ENCODE measurements at places on chromosomes 12 and 14.

DNA sequence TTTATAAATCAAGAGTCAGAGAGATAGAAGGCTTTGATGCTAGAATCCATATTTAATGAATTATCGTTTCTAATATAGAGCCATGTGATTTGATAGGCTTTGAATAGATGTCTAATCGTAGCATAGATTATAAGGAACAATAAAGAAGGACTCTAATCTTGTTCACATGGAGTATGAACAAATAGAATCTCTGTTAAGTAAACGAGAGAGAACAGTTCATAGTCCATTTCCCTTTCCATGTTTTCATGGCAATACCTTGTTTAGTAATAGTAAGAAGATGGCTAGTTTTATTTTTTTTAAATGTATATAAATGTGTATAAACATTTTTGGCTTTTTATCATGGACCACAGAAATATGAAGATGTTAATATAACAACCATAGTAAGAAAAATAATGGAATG is 32.3 kb upstream of the RAD51AP1 start:
- no peak for DNase-seq

DNA sequence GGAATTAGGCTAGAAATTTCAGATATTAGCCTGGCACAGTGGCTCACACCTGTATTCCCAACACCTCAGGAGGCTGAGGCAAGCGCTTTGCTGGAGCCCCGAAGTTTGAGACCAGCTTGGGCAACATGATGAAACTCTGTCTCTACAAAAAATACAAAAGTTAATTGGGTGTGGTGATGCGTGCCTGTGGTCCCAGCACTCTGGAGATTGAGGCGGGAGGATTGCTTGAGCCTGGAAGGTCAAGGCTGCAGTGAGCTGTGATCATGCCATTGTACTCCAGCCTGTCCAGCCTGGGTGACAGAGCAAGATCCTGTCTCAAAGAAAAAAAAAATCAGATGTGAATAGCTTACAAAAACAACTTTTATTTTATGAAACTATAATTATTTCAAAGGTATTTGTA is 15.1 kb downstream of the FRMD6 start:
- DNase-seq = no peak

GRCh38 chr14:98791661-98792060 is 480.3 kb downstream of the BCL11B start:
- no peak for DNase-seq

DNA sequence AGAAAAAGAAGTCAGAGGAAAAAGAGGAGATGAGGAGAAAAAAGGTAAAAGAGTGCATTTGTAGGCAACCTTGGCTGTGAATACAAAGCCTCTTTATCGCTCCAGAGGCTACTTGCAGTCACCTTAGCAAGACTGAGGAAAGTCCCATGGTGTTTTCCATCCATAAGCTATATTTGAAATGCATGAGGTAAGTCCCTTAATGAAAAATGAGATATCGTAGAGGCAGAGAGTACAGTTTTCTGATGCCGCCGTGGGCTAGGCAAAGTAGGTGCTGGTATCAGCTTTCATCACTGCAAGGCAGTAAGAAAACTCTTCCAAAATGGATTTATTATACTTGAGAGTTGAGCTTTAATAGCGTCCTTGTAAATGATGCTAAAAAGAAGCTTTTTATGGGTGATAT is 186.8 kb downstream of the ASCL1 start:
- no peak for DNase-seq

- DNase-seq = no peak
These were observed 50.1 kb downstream of the ACTN1 start for GRCh38 chr14:68928770-68929550.

GRCh38 chr14:88503754-88504406 is 50.9 kb downstream of the PTPN21 start:
- DNase-seq = no peak

GRCh38 chr12:53098354-53098981 is 1.0 kb downstream of the IGFBP6 start:
- DNase-seq = peak; percentile 59

GRCh38 chr12:57845478-57846284 is 848 bp downstream of the CTDSP2 start:
- peak; percentile 73 for DNase-seq

DNA sequence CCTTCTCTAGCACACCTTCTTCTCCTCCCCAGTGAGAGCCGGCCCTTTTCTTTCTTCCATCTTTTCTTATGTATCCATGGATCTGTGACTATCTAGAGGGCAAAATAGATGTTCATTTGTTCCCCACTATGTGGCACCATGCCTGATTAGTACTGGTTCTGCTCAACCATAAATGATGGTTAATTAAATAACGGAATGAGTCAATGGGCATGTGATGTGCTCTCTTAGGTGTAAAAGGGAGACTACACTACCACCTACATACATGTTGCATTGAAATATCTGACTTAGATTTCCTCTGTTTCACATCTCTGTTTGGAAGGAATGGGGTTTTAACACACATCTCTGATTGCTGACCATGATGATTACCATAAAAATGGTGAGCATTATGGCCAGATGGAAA is 116.5 kb downstream of the BTG1 start:
- no peak for DNase-seq

GRCh38 chr14:59376686-59377085 is 88.5 kb downstream of the GPR135 start:
- no peak for DNase-seq

- DNase-seq = no peak
These were observed 46.0 kb upstream of the ISM2 start for GRCh38 chr14:77544571-77544970.

DNA sequence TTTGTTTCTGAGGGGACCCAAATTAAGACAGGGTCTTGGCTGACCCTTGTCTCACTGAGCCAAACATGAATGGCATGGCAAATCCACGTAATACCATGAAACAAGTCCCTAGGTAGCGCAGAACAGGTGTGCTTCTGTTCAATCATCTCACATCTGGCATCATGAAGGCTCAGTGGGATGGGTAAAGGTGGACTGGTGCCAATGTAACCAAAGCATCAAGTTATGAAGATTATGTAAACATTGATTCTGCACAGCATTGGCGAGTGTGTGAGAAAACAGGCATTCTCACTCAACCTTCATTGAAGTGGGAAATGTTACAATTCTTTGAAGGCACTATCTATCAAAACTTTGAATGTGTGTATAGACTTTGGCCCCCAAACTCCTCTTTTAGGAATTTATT is 41.9 kb downstream of the PTGER2 start:
- no peak for DNase-seq

DNA sequence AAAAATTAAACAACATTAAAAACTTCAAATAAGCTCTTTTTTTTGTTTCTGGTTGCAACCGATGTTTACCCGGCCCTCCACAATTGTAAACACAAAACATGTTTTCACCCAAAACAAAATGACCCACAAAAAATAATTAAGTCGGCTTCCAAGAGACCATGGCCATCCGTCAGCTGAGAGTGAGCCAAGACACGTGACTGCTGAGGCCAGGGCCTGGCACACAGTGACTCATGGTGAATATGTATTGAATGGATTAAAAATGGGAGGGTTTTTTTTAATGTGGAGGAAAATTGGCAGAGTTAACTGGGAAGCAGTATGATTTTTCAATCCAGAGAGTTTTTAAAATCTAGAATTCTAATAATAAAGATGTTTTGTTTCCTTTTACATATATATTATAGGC is 13.8 kb upstream of the CPNE8 start:
- no peak for DNase-seq

DNA sequence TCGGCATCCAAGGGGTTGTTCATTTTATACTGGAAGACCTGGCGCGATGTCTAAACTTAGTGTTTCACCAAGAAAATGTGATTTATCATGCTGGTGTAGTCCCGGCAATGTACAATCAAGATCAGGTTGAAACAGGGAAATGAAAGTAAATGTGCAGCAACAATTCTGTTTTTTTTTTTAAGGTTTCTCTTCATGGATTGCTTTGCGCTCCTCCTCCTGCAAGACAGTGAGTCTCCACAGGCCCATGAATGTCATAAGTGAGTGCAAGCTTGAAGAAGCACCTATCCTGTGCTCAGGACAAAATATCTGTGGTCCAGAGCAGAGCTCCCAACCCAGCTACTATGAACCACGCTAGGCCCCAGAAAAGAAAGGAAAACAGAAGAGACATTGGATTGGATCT is 143.4 kb downstream of the KCNK10 start:
- DNase-seq = no peak

- DNase-seq = no peak
These were observed 172.7 kb downstream of the ANO6 start for GRCh38 chr12:45388545-45388944.

GRCh38 chr14:55386037-55386808 is 25.4 kb downstream of the ATG14 start:
- no peak for DNase-seq

- no peak for DNase-seq
These were observed 3.7 kb downstream of the SUSD6 start for GRCh38 chr14:69615121-69615495.

DNA sequence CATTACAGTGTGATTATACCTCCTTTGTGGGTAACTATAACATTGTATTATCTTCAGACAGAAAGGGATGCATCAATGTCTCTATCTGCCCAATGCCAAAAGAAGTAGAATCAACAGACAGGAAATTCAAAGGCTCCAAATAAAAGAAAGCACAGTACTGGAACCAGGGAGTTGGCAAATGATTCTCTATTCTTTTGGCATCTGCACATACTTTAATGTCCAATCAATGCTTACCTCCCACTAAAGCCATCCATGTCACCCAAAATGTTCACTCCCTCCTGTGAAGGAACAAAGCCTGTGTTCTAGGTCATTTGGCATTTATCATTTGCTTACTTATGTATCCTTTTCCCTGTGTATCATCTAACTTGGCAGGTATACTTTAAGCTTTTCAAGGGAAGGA is 36.7 kb downstream of the KIF21A start:
- no peak for DNase-seq

DNA sequence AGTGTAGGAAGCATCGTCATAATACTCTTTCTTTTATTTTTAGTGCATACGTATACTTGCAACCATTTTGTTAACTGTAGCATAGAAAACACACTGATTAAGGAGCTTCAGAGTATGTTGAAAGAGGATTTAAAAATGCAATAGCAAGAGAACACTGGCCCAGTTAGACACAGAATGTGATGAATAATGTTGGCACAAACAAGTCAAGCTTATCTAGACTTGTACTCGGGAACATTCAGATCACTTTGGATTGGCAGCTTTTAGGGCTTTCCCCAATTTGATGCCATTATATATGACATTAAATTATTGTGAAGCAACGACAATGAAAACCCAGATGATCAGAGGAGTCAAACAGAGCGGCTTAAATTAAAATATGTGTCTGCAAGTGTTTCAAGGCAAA is 468.1 kb downstream of the PRKD1 start:
- no peak for DNase-seq

- no peak for DNase-seq
These were observed 28.1 kb downstream of the BTBD7 start for GRCh38 chr14:93304771-93305170.

GRCh38 chr14:103087343-103087835 is 3.4 kb downstream of the LBHD2 start:
- DNase-seq = no peak

DNA sequence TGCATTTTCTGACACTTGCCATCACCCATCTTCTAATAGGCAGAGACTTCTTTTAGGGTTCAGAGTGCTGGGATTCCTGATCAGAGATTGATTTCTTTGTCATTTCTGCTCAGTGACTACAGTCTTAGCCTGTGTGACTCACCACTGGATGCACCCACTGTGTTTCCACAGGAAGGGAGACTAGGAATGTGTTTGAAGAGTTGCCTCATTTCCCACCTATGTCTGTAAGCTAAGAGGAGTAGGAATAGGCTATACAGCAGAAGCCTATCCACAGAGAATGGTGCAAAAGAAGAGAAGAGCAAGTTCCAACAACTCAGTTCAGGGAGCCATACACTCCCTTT is 60.2 kb upstream of the ACTN1 start:
- DNase-seq = no peak

DNA sequence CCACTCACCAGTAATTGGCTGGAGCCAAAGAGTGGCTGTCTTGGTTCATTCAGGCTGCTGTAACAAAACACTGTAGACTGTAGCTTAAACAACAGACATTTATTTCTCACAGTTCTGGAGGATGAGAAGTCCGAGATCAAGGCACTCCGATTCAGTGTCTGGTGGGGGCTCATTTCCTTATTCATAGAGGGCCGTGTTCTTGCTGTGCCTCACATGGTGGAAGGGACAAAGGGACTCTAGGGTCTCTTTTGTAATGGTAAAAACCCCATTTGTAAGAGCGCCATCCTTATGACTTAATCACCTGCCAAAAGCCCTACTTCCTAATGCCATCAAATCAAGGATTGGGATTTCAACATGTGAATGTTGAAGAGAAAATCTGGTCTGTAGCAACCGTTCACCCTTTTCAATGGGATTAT is 34.7 kb upstream of the CDKN3 start:
- no peak for DNase-seq

DNA sequence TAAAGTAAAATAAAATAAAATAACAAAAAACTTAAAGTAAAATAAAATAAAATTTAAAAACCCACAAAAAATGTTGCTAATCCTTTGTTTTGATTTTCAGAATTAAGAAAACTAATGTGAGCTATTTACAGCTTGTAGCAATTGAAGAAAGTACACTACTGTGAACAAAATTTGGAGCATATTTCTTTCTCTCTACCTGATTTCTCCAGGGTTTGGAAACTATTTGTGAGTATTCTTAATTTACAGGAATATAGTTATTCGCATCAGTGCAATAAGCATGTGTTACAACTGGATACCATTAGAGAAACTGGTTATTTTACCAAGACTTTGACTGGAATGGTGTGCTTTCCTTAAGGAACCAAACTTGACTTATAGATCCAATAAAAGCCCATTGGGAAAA is 86.1 kb upstream of the CNOT2 start:
- no peak for DNase-seq

DNA sequence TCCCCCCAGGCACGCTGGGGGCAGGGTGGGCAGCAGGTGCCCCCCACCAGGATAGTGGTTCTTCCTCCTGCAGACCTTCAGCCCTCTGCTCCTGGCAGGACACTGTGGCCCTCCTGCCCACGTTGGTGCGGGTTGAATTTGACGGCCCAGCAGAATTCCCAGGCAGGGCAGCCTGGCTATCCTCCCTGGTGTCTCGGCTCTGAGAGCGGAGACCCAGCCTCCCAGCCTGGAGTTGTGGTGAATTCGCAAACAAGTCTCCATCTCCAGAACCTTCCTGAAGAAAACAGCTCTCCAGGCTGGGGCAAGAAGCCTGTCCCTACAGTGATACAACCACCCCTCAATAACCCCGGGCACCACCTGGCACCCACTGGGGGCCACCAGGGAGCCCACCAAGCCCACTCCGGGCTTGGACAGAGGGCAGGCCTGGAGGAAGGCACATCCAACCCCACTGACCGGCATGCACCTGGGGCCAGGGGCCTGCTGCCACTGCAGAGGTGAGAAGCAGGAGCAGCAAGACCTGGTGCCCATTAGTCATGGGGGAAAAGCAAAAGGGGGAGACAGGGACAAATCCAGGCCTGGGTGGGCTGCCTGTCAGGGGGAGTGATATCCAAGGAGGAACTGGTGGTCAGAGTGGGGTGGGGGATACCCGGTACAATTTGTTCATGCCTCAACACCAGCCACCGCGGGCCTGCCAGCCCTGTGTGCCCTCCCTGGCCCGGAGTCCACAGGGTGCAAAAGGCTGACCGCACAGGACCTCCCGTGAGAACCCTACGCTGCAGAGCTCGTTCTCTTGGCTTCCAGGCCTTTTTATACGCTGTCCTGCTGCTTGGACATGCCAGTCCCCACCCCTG is 3.6 kb downstream of the ANKRD9 start:
- DNase-seq = no peak

All from activated naive CD8-positive, alpha-beta T cell treated with anti-CD3 and anti-CD28 coated beads, Interleukin-2, amount 50 U/mL, for 24 hours (primary cell).